Activated T-helper 1 cell treated with anti-CD3 and anti-CD28 coated beads, Interleukin-2, amount 50 U/mL, for 16 hours (primary cell): ENCODE measurements at places on chromosomes 5 and 9.

DNA sequence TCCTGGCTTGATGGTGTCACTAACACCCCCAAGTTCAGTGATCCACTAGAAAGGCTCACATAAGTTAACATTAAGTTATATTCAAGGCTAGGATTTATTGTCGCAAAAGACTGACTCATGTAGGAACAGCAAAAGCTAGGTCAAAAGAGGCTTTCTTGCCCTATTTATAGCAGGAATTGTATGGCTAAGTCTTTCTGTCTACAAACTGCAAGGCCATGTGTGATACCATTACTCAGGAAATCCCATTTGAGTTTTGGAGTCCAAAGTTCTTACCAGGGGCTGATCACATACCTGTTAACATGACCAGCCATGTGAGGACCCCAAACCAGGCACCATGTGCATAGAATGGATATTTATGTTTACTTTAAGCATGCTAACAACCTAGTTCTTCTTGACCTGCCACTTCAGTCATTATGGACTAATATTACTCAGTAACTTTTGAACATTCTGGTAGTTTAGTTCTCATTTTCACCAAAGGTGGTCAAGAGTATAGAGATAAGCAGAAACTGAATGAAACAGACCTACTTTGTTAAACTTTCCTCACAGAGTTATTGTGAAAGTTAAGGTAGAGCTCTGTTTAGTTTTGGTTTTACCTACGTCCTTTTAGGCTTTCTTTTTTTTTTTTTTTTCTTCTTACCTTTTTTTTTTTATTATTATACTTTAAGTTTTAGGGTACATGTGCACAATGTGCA lies 281.1 kb downstream of the FER start:
- no peak for DNase-seq

DNA sequence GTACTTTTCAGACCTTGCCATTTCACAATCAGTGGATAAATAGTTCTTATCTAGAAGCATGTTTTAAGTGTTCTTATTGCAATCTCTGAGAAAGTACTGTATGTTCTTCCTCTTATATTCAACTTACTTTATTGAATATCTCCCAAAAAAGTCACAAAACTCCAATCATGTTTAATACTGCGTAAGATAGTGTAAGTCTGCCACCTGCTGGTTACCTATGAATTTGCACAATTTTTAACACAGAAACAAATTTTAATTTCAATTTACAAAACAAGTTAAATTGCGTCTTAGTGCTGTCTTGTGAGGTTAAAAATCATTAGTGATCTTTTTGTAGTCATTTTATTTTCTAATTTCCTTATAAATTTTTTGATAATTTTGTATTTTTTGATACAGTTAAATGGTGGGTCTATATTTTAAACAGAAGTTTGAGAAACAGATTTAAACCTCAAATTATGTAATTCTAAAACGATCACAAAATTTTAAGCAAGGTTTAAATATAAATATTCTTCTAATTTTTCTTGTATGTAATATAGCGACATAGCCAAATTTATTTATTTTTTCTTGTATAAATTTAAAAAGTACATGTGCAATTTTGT lies 115.8 kb downstream of the EMB start:
- no peak for DNase-seq

DNA sequence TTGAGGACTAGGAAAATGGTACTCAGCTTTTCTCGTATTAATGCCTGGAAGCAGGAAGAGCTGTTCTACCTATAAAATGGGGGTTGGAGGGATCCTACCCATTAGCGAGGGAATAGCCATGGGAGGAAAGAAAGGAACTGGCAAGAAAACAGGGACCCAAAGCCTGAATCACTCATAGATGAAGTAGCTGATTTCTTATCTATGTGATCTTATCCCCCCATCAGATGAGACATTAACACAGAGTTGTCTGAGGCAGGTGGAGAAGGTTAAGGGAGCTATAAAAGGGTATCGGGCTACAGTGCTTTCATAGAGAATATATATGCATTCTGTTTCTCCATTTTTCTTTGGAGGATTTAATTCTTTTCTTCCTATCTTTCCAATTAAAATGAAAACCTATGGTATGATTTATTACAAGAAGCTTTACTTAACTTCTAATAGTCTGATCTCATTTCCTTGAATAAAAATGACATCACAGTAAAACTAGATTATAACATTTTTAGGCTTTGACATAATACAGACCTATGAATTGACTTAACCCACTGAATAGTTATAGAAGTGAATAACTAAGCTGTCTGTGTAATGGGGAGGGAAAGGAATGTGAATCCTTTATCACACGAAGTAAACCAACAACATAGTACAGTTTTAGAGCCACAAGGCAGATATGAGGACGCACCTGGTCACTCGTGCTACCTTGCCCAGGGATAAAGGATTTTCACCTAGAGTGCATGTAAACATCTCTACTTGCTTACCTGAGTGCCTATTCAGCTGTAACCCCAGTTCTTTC lies 39.0 kb downstream of the IQGAP2 start:
- no peak for DNase-seq

DNA sequence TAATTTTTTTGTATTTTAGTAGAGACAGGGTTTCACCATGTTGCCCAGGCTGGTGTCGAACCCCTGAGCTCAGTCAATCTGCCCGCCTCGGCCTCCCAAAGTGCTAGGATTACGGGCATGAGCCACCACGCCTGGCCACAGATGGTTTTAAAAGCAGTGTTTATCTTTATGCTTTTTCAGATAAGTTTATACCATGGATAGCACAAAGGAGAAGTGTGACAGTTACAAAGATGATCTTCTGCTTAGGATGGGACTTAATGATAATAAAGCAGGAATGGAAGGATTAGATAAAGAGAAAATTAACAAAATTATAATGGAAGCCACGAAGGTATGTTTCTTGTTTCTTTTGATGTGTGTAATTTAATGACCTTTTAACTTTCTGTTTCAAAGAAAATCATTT lies 35.1 kb downstream of the POLK start:
- no peak for DNase-seq

DNA sequence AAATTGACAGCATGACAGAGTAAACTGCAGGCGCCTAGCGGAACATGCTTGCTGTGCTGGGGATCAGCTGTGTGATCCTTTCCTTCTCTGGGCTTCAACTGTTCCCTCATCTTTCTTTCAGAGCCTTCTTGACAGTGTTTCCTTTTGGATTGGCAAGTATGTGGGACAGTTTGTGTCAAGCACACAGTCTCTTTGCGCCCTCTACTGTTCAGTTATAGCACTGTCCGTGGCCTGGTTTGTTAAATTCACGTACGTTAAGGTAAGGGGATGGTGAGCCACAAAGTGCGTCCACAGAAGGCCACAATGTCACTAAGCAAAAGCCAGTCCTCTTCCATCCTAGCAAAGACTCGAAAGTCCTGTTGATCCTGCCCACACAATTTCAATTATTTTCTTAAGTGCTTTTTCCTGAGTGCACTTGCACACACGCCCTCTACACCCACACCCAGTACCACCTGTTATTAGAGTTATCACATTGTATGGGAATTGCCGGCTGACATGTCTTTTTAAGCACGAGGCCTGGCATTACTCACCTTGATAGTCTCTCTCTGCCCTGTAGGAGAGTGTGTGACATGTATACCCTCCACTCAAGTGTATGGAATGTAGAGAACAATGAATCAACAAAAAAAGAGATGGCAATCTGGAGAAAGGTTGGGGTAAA lies 22.5 kb upstream of the PTPN3 start:
- DNase-seq, result no peak

- peak; percentile 34 for DNase-seq
Measured at GRCh38 chr5:134003817-134004625, 754 bp downstream of the VDAC1 start.

- peak; percentile 9 for DNase-seq
Measured at GRCh38 chr9:15211160-15211814, 95.7 kb downstream of the TTC39B start.

DNA sequence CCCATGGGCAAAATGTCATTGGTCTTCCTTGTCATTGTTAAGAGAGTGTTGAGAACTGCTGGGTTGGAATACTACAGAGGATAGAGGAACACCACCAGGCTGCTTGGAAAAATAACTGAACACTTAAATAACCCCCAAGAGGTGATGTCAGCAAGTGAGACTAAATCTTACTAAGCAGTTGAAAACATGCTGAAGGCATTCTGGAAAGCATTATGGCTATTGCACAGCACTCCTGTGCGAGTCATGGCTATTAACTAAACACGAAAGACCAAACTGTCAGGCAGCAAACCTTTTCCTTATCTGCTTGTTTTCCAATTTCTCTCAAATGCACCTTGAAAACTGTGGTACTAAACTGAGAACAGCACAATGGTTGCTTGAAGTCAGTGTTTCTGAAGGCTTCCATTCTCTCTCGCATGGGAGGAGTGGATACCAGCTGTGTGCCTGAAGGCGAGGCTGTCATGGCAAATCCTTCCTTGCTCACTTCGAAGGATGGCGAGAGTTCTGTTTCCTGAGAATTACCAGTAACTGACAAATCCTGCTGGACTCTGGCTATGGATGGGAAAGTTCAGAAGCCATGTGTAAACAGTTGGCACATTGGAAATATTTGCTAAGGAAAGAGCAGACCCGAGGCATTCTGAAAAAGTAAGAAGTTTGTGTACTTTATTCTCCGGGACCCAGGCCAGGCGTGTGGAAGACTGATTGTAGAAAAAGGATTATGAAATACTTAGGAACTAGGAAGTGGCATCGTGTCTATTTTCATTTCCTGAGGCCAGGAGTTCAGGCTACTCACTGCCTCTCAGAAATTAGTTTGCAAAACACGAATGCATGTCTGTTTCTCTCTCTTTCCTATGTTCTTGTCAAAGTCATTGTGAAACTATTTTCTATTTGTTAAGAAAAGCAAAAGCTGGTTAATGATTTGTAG lies 182.1 kb downstream of the DMRT2 start:
- no peak for DNase-seq

DNA sequence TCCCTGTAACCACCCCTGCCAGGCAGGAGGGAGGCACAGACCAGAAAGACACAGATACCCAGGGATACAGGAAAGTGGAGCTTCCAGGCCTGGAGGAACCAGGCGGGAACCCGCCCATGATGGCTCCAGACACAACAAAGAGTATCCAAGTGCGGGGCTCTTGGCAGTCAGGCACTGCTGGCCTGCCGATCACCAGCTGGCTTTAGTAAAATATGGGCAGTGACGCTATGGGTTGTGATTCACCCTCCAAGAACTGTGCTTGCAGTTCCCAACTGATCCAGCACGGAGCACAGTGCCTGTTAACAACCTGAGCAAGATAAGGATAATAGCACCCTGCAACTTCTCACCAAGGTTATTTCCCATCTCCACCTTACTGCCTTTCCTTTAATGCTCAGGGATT lies 463.3 kb downstream of the IRX1 start:
- no peak for DNase-seq
